ENCODE measurements at places on chromosomes 1 and 21.
A peak's percentile ranks its signal among the peaks of the same experiment; 100 is the strongest.

DNA sequence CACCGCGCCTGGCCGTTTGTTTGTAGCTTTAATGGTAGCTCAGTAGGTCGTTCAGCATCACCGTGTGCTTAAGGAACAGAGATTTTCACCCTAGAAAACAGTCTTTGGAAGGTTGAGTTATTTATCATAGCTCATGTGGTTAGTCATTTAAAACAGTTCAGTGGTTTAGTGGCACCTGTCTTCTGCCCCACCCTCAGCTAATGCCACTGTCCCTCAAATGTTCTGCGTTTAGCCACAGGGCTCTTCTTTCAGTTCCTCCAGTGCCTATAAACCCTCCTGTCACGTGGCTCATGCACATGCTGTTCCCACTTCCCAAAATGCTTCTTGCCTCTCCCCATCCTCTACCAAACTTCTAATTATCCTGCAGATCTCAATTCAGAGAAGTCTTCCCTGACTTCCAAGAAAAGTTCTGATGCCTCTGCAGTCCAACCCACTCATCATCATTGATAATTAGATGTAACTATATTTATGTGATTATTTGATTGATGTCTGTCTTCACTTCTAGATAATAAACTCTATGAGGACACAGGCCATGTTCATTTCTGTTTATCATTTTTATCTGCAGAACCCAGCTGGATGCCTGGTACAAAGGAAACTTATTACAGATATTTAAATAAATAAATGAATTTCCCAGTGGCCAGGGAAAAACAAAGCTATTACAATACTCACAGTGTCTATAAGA lies 14.4 kb upstream of the DIPK1A start:
- no peak for DNase-seq
- peaks cover 8% of the 10 kb centered on the region for H3K27me3 ChIP-seq
- H3K36me3 ChIP-seq, result no peaks in the 10 kb centered on the region
- H3K4me3 ChIP-seq, result no peak overlapping the region
- no peaks in the 10 kb centered on the region for H3K4me1 ChIP-seq
- H3K27ac ChIP-seq, result no peak overlapping the region

- peaks cover 8% of the 10 kb centered on the region for H3K4me1 ChIP-seq
- H3K27me3 ChIP-seq, result no peaks in the 10 kb centered on the region
- no peak overlapping the region for H3K27ac ChIP-seq
- no peak overlapping the region for H3K4me3 ChIP-seq
These were observed 53.2 kb downstream of the RUNX1 start for GRCh38 chr21:34995979-34996303.

DNA sequence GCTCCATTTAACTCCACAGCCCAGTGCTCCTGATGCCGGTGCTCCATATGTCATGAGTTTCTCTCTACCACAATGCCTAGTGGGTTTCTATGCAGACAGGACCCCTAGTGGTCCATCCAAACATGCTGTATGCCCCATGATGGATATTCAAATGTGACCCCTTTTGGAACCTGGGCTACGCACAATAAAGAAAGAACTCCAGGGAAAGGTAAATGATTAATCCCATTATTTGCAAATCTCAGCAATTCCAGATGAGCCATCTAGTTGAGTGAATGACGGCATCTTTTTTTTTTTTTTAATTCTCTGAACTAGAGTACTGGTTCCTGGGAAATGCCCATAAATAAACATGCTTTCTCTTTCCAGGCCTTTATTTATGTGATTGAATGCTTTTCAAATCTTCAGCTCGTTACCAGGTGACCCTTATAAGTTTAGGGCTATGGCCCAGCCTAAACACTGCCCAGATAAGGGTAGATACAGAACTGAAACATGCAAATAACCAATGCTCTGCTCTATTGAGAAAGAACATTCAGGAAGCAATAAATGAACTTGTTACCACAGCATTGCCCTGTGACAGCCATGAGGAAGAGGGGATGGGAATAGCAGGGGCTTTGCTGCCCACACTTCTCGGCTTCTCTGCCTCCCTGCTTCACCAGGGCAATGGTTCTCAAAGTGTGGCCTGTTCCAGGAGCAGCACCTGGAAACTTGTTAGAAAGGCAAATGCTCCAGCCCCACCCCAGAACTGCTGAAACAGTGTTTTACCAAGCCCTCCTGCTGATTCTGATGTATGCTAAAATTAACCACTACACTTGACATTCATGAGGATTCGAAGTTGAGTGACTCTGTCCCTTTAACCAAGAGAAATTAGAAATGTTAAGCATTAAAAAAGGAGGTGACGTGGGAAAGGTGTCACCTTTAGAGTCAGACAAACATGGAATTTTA lies 151.7 kb downstream of the SEC16B start:
- DNase-seq, result no peak
- no peaks in the 10 kb centered on the region for H3K27me3 ChIP-seq
- no peaks in the 10 kb centered on the region for H3K4me1 ChIP-seq
- H3K4me3 ChIP-seq, result no peak overlapping the region

- no peak overlapping the region for H3K4me3 ChIP-seq
- H3K36me3 ChIP-seq, result peaks cover 11% of the 10 kb centered on the region
- H3K27ac ChIP-seq, result no peak overlapping the region
- no peak for DNase-seq
These were observed 37.3 kb downstream of the ST7L start for GRCh38 chr1:112581586-112582192.

GRCh38 chr1:228071839-228072657 lies 10.5 kb upstream of the ARF1 start:
- H3K27ac ChIP-seq, result no peak overlapping the region
- no peaks in the 10 kb centered on the region for H3K36me3 ChIP-seq
- no peak overlapping the region for H3K4me3 ChIP-seq
- H3K27me3 ChIP-seq, result peaks cover 1% of the 10 kb centered on the region

DNA sequence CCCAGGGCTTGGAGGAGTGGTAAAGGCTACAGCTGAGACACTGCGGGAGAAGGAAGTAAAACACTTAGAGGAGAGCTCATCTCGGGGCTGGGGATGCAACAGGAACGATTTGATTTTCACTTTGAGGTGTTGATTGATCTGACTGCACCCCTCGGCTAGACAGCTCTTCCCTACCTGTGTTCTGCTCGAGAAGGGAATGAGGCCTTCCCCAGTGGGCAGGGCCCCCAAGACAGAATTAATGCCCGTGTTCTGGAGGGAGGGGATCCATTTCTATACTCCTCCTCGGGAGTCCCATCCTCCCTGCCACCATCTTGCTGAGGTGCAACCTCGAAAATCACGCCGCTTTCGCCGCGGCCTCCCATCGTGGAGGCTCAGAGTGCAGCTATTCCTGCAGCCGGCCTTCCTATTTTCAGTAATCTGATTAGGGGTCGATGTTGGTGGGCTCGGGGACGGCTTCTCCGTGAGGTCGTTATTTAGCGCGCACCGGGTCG lies 2.4 kb downstream of the ATP2B4 start:
- H3K36me3 ChIP-seq, result no peaks in the 10 kb centered on the region
- H3K27me3 ChIP-seq, result no peaks in the 10 kb centered on the region
- H3K4me3 ChIP-seq, result peak overlapping the region; percentile 95
- H3K27ac ChIP-seq, result peak overlapping the region; percentile 79

GRCh38 chr1:115463347-115463746 lies 125.3 kb upstream of the NGF start:
- H3K4me1 ChIP-seq, result no peaks in the 10 kb centered on the region
- no peak overlapping the region for H3K4me3 ChIP-seq
- no peaks in the 10 kb centered on the region for H3K36me3 ChIP-seq
- H3K27me3 ChIP-seq, result no peaks in the 10 kb centered on the region
- no peak for DNase-seq

DNA sequence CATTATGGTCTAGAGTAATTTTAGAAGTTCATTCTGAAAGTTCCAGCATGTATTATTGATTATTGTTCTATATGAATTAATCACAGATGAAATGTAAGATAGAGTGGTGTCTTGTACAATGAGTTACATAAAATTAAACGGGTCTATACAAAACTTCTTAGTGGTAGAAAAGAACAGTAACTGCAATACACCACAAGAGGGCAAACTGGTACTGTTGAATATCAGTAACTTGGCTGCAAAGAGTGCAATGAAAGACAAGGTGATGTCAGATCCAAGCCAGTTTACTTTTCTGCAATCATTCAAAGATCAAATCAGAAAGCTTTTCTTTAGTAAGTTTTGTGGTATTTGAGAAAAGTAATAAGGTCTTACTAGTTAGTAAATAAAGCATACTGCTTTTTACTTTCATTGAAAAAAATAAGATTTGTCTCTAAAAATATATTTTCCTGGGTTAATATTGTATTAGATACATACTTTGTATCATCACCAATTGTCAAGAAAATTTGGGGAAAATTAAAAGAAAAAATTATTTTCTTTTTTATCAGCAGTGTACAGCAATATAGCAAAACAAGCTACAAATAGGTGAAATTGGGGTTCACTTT lies 66.4 kb upstream of the BTG3 start:
- H3K36me3 ChIP-seq, result no peaks in the 10 kb centered on the region
- H3K4me1 ChIP-seq, result no peaks in the 10 kb centered on the region
- H3K27me3 ChIP-seq, result no peaks in the 10 kb centered on the region
- peak; percentile 57 for DNase-seq
- H3K27ac ChIP-seq, result no peak overlapping the region

GRCh38 chr1:109024646-109025045 lies 17.3 kb downstream of the WDR47 start:
- H3K4me1 ChIP-seq, result no peaks in the 10 kb centered on the region
- DNase-seq, result no peak
- H3K27me3 ChIP-seq, result no peaks in the 10 kb centered on the region
- no peak overlapping the region for H3K27ac ChIP-seq
- H3K4me3 ChIP-seq, result no peak overlapping the region

DNA sequence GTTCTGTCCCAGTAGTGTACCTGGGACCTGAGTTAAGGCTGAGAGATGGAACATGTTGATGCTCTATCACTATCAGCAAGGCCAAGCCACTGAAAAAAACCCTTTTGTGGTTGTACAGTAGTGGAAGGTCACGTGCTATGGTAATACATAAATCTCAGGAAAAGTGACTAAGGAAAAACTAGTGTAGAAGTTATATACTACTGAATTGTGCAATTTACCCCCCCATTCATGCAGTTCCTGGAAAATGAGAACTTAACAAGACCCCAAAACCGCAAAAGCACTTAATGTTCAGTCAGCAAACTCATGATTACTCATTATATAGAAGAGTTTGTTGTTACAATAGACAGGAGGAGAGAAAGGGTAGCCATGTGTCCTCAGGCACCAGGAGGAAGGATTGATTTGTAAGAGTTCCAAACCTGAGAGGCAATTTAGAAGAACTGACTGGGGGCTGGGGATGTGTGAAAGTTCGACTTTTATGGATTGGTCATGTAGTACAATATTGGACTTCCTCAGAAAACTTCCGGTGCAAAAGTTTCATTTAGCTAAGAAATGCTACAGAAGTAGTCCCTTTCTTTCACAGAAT lies 91.6 kb downstream of the RGL1 start:
- H3K27ac ChIP-seq, result no peak overlapping the region
- H3K27me3 ChIP-seq, result no peaks in the 10 kb centered on the region
- peak; percentile 73 for DNase-seq
- no peaks in the 10 kb centered on the region for H3K4me1 ChIP-seq

DNA sequence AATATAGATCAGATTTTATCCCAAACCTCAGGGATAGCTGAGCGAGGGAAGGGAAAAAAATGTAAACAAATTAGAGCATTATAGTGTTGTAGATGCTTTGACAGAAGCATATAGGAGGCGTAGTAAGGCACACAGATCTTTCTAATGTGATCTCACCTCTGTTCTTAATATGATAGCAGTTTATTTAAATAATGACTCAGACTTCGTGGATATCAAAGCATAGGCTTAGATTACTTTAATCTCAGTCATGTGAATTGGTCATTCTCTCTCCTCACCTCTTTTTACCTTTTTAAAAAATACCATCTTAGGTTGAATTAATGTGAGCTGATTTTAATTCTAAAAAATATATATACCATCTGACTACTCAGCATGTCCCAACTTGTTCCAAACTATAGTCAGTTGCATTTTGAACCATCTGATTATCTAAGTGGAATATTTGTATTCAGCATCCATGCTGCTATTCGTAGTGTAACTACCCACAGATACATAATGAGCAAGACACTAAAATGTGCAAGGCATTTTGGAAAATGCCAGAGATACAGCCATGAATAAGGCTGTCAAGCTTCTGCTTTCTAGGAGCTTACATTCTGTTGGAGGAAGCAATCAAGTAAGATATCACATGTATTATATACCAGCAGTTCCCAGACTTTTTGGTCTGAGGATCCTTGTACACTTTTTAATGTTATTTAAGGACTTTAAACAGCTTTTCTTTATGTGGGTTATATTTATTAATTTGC lies 76.7 kb downstream of the OSBPL9 start:
- H3K36me3 ChIP-seq, result no peaks in the 10 kb centered on the region
- no peak overlapping the region for H3K4me3 ChIP-seq
- H3K27ac ChIP-seq, result peak overlapping the region; percentile 12
- DNase-seq, result peak; percentile 53
- H3K4me1 ChIP-seq, result peaks cover 26% of the 10 kb centered on the region

GRCh38 chr1:964691-965525 lies 1.4 kb upstream of the PLEKHN1 start:
- H3K27me3 ChIP-seq, result no peaks in the 10 kb centered on the region
- no peak overlapping the region for H3K4me3 ChIP-seq
- H3K36me3 ChIP-seq, result peaks cover 5% of the 10 kb centered on the region
- DNase-seq, result no peak

DNA sequence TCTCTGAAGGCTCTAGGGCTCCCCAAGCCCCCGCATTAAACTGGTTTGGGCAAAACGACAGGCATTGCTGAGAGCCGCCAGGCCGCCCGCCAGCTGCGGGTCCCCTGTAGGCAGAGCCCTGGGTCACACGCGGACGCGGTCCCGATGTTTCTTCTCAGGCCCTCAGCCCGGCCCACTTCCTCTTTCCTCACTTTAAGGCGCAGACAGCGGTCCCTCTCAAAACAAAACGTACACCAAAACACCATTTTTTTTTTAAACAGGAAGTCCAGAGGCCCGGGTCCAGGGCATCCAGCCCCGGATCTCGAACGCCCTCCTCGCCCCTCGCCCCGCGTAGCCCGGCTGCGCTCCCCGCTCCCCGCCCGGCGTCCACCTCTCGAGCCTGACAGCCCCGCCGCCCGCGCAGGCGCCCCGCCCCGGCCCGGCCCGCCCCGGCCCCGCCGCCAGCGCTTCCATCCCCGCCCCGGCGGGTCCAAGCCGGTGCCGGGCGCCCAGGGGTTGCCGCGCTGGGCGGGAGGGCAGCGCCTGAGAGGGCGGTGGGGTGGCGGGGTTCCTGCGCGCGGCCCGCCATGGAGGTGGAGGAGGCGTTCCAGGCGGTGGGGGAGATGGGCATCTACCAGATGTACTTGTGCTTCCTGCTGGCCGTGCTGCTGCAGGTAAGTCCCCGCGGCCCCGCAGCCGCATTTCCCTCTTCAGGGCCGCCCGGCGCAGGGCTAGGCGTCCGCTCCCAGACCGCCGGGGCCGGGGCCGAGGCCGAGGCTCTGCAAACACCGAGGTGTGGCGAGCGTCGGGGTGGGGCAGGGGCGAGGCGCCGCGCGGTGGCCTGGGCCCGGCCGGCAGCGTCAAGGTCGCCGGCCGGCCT lies at the start of gene SLC22A15:
Gene SLC22A15 (plus strand): TSS at position 452 of the 859 bp plus-strand sequence. CDS start 115 bp downstream, at position 567.
- peaks cover 4% of the 10 kb centered on the region for H3K27me3 ChIP-seq
- H3K36me3 ChIP-seq, result no peaks in the 10 kb centered on the region
- no peak within 1 kb of the TSS for H3K27ac ChIP-seq
- DNase-seq, result peak; percentile 1
- H3K4me3 ChIP-seq, result peak within 1 kb of the TSS; percentile 59
